ENCODE measurements at places on chromosomes 11 and 22.

- no peak for DNase-seq
These were observed 71.8 kb upstream of the PARVG start for GRCh38 chr22:44108806-44109385.

DNA sequence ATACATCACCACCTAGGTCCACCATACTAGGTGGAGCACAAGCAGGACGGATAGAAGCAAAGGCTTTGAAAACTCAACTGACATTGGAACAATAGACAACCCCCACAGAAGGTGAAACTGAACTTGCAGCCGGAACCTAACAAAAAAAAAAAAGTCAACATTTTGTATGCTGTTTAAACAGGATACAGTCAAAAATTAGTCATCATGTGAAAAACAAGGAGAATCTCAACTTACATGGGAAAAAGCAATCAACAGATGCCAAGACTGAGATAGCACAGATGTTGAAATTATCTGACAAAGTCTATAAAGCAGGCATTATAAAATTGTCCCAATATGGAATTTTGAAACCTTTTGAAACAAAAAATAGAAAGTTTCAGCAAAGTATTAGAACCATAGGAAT is 123.8 kb downstream of the RAB38 start:
- DNase-seq, result no peak

- no peak for DNase-seq
These were observed 171.7 kb upstream of the NCAM1 start for GRCh38 chr11:112789481-112789880.

- no peak for DNase-seq
These were observed 298.4 kb upstream of the PDGFD start for GRCh38 chr11:104462341-104462740.

All from iPS DF 6.9 (cell line).